NCI-H1694 (cell line): ENCODE measurements at places on chromosomes 13 and 19.

DNA sequence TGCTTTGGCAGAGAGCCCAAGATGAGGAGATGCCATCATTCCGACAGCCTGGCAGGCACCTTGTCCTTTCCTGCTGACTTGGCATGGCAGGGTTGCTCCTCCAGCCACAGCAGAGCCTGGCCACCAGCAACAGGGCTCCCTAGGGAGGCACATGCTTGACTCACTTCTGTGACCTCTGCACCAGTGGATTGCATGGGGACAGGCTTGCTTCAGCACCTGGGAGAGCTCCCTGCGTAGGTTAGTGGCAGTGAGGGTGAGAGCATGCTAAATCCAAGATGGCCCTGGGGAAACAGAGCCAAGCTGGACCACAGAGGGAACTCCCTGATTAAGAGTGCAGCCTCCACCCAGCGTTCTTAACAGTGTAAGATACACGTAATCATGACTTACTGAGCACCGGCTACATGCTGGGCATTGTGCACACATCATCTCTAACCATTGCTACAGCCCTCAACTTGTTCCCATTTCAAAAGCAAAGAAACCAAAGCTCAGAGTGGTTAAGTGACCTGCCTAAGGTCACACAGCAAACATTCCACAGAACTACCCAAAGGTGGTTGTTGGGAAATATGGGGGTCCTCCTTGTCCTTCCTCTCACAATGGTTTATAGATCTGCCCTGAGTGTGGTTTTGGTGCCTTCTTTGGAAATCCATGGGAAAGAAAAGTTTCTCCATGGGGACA is 116.6 kb upstream of the UQCRFS1 start:
- no peak for DNase-seq

DNA sequence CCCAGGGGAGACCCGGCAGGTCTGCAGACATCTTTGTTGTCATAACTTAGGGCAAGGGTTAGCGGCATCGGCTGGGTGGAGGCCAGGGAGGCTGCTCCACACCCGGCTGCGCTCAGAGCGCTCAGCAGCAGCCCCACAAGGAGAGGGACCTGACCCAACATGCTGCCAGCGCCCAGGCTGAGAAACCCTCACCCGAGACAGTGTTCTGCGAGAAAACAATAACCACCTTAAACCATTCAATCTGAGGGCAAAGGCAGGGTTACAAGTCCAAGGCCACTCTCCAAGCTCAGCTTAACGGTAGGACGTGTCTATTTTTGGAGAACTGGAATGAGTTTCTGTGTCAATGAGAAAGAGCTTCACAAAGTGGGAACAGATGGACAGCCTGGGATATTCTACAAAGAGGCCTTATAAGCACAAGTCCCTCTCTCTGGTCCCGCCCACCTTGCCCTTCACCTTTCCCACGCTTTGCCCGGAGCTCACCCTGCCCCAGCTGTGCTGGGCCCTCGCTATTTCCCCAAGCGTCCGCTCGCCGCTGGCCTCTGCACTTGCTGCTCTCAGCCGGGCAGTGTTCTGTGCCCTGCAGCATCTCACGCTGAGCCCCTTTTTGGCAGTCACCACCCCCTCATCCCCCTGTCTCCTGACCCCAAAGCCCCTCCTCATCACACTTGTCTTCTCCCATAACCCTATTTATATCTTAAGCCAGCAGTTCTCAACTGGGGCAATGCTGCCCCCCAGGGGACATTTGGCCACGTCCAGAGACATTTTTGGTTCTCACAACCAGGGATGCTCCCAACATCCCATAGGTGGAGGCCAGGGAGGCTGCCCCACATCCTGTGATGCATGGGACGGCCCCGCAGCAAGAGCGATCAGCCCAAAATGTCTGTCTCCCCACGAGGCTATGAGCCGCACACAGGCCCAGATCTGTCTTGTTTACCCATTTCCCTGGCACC is 17.6 kb downstream of the PPP1R12C start:
- no peak for DNase-seq

DNA sequence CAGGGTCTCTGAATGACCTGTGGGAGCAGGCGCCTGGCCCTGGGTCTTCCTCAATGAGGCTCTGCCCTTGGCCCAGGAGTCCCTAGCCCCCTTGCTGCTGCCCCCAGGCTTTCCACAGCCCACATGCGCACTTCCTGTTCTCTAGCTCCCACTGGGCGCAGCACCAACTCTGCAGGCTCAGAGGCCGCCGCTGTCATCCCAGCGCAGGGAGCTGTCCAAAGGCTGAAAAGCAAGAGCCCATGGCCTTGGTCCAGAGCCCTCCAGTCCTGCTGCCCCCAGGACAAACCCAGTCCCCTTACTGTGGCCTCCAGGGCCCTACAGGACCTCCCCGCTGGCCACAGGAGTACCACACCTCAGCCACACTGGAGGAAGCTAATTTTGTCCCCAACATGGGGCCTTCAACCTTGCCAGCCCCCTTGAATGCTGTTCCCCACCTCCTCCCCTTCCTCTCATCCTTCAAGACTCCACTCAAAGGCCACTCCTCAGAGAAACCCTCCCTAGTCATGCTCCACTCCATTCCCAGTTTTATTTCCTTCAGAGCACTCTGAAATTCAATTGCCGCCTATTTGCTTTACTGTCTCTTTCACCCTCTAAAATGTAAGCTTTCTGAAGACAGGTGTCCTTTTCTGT is 8.0 kb upstream of the POU2F2 start:
- DNase-seq, result no peak

- no peak for DNase-seq
Observed at GRCh38 chr13:21528616-21529015, 69.5 kb upstream of the ZDHHC20 start.

DNA sequence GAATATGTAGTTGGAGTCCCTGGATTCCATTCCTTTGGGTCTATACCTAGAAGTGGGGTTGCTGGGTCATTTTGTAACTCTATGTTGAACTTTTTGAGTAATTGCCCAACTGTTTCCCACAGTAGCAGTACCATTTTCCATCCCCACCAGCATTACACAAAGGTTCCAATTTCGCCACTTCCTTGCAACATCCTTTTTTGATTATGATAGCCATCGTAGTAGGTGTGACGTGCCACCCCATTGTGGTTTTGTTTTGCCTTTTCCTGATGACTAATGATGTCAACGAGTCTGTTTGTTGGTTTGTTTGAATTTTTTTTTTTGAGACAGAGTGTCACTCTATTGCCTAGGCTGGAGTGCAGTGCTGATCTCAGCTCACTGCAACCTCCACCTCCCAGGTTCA is 3.3 kb upstream of the PEX11G start:
- DNase-seq, result no peak

DNA sequence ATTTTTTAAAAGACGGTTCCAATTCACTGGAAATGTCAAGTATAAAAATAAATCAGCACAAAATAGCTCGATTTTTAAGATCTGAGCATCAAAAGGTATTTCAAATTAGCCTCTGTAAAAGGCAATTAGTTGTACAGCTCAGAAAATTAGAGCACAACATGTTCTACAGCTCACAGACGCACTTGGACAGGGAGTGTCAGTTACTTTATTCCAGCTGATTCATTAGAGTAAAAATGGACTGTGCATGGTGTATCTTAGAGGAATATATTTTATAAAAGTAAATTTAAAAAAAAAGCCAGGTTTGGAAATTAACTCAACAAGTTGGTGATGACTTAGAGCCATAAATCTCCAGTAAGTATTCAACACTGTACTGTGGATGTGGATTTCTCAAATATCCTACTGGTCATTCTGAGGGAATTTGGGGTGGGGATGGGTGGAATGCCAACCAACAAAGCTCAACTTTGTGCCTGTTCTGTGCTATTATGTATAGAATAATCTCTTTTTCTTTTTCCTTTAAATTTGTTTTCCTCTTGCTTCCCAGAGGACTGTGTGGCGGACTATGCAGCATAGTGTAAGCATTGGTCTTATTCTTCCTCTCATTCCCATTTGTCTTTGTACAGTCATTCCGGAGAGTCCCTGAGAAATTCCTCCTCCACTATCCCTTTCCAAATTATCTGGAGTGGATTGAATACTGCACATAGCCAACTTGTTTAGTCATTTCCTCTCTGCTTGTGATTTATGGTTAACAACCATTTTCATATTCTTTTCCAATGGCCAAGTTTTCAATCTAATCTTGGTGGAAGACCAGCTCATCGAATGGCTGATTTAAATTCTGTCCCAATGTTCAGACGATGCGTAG is 169.3 kb downstream of the DCT start:
- no peak for DNase-seq

DNA sequence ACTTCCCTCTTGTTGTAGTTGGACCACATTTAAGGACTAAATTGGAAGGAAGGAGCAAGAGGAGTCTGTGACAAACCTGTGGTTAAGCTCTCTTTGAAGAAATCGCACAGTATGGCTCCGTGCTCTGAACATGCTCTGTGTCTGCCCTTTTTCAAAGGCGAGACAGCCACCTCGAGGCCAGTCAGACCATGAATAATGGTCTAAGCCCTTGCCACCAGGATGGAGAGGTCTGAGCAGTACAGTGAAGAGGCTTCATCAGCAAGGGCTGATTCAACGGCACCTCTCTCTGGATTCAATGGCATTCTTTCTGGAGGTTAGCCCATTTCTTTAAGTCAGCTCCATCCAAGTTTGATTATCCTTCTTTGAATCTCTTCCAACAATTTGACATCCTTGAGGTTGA is 30.9 kb downstream of the FAM216B start:
- DNase-seq, result no peak

GRCh38 chr13:33816912-33817311 is 1.0 kb upstream of the RFC3 start:
- no peak for DNase-seq

DNA sequence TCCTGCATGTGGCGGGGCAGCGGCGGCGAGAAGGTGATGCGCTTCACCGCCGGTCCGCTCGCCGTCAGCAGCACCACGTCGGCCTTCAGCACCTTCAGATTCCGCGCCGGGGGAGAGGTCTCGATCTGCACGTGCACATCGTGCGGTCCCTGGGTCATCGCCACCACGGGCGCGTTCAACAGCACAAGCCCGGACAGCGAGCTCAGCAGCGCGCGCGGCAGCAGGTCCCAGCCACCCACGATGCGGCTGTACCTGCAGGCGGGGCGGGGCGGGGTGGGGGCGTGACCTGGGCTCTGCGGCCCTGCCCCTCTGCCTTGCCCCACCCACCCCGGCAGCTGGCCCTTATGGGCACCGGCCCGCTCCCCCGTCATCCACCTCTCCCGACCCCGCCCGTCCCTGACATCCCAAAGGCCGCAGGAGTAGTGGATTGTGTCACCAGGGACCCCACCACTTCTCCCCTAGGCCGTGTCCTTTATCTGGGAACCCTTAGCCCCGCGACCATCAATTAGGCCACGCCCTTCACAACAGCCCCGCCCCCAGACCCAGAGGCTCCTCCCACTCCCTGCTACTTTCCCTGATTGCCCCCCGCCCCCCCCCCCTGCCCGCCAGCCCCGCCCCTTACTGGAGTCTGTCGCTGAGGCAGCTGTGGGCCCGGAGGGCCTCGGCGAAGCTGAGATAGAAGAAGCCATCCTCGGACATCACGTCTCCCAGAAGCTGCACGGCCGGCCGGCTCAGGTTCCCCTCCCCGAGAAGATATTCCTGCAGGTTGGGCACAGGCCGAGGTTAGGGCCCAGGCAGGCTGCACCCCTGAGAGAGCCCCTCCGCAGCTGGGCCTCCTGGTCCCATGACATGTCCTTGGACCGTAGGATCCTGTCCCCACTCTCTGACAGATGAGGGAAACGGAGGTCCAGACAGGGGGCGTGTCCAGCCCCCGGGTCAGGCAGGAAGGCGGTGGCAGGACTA is 6.1 kb downstream of the IL4I1 start:
- no peak for DNase-seq

DNA sequence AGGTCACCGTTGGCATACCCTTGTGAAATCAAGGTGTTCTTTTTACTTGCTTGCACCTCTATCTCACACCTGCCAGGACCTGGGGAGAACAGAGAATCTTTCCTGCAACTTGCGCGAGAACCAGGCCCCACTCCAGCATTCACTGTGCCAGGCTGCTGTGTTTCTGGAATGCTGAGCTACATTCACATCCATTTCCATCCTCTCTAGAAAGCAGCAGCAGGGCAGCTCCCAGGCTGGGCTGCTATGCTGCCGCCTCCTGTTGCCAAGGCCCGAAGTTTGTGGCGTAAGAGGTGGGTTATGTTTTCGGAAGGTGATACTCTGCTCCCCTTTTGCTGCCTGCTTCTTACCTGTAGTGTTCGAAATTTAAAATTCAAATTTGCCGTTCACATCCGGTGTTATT is 464.1 kb downstream of the KLF5 start:
- no peak for DNase-seq

DNA sequence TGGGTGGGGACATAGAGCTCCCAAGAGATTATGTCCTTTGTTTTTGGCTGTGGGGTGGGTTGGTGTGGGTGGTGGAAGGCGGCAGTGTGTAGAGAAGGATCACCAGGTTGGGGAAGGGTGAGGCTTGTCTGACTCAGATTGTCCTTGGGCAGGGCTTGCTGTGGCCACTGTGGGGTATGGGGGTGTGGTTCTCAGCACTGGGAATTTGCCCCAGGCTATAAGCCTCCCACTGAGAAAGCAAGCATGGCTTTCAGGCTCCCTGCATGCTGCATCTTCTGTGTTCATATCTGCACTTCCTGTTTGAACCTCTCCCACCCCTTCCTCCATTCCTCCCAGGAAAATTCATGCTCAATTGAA is 34.9 kb downstream of the DNAJC15 start:
- no peak for DNase-seq

DNA sequence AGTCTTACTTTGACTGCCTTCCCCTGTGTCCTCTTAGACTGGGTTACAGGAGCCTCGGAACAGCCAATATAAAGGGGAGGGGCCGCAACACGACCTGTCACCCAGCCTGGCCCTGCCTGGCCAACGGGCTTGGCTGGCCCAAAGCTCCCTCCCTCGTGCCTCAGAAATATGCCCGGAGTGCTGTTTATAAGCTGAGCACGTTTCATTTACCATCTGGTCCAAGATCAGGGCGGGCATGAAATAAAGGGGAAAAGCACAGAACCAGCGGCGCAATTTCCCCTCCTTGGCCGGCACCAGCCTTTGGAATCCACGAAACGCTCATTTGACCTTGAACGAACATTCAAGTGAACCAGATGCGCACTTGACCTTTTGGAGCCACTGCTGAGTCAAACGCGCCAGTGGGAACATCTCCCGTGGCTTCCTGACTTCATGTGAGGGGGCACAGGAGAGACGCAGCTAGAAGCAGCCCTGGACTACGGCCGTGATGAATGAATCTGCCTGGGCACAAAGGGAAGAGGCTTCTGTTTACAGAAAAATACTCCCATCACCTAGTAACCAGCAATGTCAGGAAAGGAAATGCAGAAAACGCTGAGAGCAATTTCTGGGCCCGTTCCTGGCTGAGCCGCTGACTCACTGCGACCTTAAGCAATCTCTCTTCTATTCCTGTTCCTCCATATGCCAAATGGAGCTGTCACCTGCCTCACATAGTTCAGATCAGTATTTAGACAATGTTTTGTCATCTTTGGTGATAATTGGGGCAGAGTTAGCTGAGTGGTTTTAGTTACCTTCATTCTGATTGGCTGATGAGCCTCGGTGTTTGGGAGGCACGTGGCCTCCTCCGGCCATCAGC is 53.3 kb downstream of the RFX2 start:
- peak; percentile 84 for DNase-seq

DNA sequence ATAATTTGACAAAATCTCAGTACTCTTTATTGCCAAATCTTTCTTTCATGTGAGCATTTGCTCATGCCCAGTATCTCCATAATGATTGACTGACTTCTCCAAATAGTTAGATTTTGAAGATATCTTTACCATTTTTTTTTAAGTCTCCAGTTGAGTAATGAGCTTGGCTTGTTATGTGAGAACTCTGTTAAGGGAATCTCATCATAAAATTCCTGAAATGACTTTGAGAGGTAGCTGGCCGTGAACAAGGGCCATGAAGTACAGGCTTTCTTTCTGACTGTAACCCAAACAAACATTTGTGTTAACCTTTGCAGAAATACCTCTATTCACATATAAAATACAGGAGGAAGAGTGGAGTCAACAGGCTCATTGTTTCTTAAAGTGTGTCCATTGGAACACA is 449.7 kb downstream of the IRS2 start:
- no peak for DNase-seq
